Fibroblast of mammary gland (primary cell): ENCODE measurements at places on chromosomes 2 and 18.

- no peak for DNase-seq
These were observed 74.1 kb downstream of the DGKD start for GRCh38 chr2:233428438-233428837.

DNA sequence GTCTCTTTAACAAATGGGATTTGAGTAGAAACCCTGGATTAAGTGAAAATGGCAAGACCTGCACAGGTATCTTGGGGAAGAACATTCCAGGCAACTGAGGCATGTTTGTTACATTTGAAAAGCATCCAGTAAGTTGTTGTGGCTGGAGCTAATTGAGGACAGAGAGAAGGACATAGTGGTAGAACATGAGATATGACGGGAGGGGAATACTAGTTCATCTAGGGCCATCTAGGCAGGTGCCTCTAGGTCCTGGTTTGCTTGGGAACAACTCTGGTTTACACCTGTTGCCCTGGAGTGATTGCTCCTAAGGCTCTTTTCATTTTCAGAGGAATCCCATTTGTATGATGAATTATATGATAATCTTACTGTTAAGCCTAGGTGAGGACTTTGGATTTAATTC lies 19.7 kb upstream of the CCDC141 start:
- DNase-seq = no peak

GRCh38 chr18:64100116-64100922 lies 48.6 kb downstream of the LINC00305 start:
- DNase-seq = no peak

DNA sequence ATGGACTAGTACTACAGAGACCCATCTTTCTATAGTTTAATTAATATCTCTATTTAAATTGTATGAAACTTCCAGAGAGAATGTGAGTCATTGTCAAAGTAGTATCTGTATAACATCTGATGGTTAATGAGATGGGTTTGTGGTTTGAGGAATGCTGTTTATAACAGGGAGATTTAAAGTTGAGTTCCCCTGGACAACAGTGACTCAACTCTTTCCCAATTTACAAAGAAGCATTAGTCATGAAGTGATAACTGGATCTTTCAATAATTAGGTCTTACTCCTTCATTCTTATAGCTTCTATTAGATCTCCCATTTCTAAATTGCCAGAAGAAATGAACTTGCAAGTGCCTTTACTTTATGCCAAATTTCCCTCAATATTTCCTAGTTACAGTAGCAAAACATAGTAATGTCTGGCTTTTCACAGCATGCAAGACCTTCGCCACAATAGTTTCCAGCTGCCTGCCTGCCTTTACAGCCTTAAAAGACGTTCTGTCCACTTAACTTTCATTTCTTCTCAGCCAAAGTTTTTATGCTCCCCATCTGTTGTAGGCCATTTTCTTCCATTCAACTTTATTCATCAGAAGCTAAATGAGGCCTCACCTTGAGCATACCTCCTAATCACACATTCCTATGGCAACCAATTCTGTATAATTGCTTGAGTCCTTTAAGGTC lies 47.7 kb upstream of the WDR75 start:
- DNase-seq = peak; percentile 99

DNA sequence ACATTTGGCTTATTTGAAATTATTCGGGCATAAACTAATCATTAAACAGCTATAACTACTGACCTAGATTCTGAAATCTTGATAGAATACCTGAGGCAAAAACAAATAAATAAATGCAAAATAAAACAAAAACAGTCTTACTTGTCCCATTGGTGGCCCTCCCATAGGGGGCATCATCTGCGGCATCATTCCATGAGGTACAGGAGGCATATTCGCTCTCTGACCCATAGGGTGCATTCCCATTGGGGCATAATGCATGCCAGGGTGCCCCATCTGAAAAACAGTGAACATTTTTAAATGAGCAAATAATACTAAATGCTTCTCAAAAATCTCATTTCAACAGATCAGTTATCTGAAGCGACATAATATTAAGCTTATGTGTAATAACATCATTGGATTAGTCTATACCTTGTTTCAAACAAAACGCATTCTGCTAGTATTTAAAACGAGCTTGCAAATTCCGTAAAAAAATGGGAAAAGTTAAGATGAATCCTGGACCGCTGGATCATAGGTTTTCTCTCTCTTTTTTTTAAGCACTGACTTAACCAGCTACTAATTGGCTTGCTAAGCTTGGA lies 1.3 kb downstream of the PRPF40A start:
- peak; percentile 43 for DNase-seq

- peak; percentile 78 for DNase-seq
These were observed 29.5 kb upstream of the RBMS1 start for GRCh38 chr2:160522951-160523710.

DNA sequence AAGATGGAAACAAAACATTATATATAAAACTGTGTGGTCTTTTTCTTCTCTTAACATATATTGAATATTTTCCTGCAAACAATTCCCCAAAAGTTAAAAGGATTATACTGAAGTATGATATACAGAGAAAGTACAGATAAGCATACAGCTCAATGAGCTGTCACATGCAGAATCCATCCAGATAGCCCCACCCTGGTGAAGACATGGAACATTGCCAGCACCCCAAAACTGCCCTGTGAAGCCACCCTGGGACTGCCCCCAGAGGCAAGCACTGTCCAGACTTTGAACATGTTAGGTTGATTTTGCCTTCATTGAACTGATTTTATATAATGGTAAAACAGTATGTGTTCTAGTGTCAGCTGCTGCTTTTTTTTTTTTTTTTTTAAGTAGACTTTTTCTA lies 112.3 kb upstream of the IL1R2 start:
- no peak for DNase-seq

- no peak for DNase-seq
These were observed 204.9 kb upstream of the SALL3 start for GRCh38 chr18:78774741-78775141.

DNA sequence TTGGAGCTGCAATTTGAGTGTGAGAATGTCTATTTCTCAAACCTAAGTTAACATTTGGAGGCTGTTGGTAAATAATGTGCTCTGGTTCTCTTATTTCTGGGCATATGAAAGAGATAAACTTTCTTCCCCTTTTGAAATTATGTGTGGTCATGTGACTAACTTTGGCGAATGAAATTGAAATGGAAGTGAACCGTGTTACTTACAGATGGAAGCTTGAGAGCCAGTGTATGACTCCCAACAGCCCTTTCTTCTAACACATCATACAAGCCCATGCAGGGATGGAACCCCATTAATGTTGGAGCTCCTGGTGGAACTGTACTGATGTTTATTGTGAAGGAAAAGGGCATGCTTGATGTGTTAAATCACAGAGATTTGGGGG lies 725.8 kb downstream of the TSN start:
- DNase-seq = no peak

GRCh38 chr18:51653507-51654213 lies 456.2 kb upstream of the MEX3C start:
- DNase-seq = no peak

- DNase-seq = no peak
These were observed 7.4 kb downstream of the ARHGEF4 start for GRCh38 chr2:130844161-130844560.

DNA sequence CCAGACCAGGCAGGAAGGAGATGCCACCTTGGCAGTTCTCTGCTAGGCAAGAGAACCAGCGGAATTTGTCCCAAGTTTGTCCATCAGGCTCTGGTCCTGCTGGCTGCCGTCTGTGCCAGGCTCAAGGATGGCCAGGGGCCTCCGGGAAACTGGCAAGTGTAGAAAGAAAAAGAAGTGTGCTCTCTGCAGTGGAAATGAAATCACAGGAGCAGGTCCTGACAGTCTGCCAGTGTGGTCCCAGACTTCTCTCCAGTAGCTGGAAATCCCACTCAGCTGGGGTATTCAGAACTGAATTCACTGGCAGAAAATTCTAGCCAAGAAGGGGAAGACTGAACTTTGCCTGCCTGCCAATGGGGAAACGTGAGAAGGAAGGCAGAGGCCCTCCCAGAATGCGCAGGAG lies 91.0 kb downstream of the STPG4 start:
- DNase-seq = no peak
